A549 treated with RU486 at 1 μM for 4 hours (cell line): ENCODE measurements at places on chromosomes 3 and 15. TPM values are rescaled to one million over a fixed set of nuclear protein-coding genes. Genes with fewer than 3 reads are reported as not detected.

Gene CNTN3
- not detected in 5 replicates for total RNA-seq

Gene ST3GAL6
- total RNA-seq = 0.40 to 1.9 TPM (median 0.96 TPM) in 5 replicates

Gene KBTBD13
- total RNA-seq = not detected in 5 replicates

Gene ACTC1
- total RNA-seq = 0.14 to 0.48 TPM (median 0.33 TPM) in 5 replicates

Gene TTLL13
- 0.27 to 0.61 TPM (median 0.39 TPM) in 4 of 5 replicates, not detected in the other for total RNA-seq

Gene CACNA1D
- total RNA-seq = 0.42 to 0.97 TPM (median 0.81 TPM) in 5 replicates

Gene FEZF2
- not detected in 5 replicates for total RNA-seq

Gene TSC22D2
- total RNA-seq = 10.6 to 13.3 TPM (median 12.3 TPM) in 5 replicates

Gene BDH1
- 2.3 to 4.9 TPM (median 2.9 TPM) in 5 replicates for total RNA-seq

Gene PLD1
- total RNA-seq = 7.2 to 11.5 TPM (median 10.0 TPM) in 5 replicates

Gene GOLGA8R
- 0.14 to 0.37 TPM (median 0.16 TPM) in 4 of 5 replicates, not detected in the other for total RNA-seq

Gene SOX14
- not detected in 5 replicates for total RNA-seq
